ENCODE measurements at places on chromosomes 7 and 10. TPM values are rescaled to one million over a fixed set of nuclear protein-coding genes. Genes with fewer than 3 reads are reported as not detected.

DNA sequence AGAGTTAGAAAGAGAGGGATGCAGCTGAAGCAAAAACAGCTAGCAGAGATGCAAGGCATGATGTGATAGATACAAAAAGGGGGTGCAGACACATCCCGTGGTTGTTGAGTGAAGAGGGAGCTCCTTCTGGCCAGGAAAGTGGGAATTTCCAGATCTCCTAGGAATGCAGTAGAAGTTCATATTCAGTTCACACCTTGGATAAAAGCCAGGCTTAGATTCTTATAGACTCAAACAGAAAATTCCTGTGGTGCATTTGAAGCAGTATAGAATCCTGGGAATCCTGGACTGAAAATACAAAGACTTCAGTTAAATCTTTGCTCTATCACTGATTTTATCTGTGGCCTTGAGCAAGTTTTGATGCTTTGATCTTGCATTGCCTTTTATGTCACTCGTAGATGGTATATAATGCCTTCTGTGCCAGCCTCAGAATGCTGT is 33.9 kb downstream of the SGPL1 start:
- H3K36me3 ChIP-seq, result peaks cover 45% of the 10 kb centered on the region
- no peak overlapping the region for H3K27ac ChIP-seq
- H3K4me1 ChIP-seq, result peaks cover 7% of the 10 kb centered on the region

GRCh38 chr10:54587971-54588370 is 213.1 kb downstream of the PCDH15 start:
- DNase-seq, result no peak
- H3K4me3 ChIP-seq, result no peak overlapping the region
- H3K27ac ChIP-seq, result no peak overlapping the region
- no peaks in the 10 kb centered on the region for H3K4me1 ChIP-seq
- no peaks in the 10 kb centered on the region for H3K27me3 ChIP-seq
- H3K36me3 ChIP-seq, result no peaks in the 10 kb centered on the region

- peaks cover 9% of the 10 kb centered on the region for H3K36me3 ChIP-seq
- H3K27me3 ChIP-seq, result no peaks in the 10 kb centered on the region
- no peak for DNase-seq
- peak overlapping the region; percentile 91 for H3K27ac ChIP-seq
Measured at GRCh38 chr10:6162589-6163356, 40.0 kb upstream of the PFKFB3 start.

DNA sequence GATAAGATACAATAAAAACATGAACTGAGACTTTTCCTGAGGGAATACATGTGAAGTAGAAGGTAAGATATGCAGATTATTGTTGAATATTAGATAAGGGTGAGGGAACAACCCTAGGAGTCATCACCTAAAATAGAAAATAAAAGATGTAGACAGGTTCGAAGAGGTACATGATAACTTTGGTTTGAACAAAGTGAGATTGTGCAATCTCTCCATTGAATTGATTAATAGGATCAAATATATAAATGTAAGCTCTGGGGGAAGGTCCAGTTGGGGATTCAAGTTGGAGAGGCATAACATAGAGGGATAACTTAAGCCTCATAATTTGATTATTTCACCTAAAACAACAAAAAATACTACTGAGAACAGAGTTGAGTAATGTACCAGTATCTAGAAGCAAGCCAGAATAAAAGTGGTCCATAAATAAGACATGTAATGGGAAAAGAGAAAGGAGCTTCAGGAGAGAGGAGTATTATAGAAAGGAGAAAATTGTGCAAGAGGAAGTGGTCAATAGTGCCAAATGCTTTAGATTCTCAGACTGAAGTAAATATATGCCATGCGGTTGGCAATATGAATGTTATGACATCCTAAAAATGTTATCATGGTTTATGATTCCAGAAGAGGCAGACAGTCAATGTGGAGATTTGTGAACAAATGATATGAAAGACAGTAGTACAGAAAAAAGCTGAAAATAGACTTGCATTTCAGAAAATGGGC is 282.3 kb upstream of the CHRM2 start:
- no peaks in the 10 kb centered on the region for H3K36me3 ChIP-seq
- no peaks in the 10 kb centered on the region for H3K4me1 ChIP-seq
- H3K27ac ChIP-seq, result no peak overlapping the region
- DNase-seq, result no peak
- no peaks in the 10 kb centered on the region for H3K27me3 ChIP-seq

DNA sequence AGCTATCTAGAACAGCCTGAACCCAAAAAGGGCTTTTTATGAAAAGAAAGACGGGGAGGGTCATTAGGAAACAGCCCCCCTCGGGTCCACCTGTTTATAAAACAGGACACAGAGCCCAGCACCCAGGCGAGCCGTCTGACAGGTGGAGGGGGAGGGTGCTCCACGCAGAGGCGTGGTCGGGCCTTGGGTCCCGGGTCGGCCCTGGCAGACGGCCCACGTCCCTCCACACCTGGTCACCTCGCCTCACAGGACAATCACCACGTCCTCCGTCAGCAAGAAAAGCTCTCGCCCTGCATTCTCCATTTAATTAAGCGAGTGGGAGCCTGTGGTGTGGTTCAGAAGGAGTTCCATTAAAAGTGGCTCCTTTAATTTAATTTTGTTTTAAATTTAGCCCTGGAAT is 42.3 kb upstream of the FOXL3 start:
- H3K27me3 ChIP-seq, result no peaks in the 10 kb centered on the region
- H3K36me3 ChIP-seq, result peaks cover 64% of the 10 kb centered on the region
- no peaks in the 10 kb centered on the region for H3K4me1 ChIP-seq
- no peak overlapping the region for H3K4me3 ChIP-seq
- no peak overlapping the region for H3K27ac ChIP-seq
- DNase-seq, result no peak

- DNase-seq, result no peak
- H3K36me3 ChIP-seq, result no peaks in the 10 kb centered on the region
- no peak overlapping the region for H3K4me3 ChIP-seq
- no peaks in the 10 kb centered on the region for H3K27me3 ChIP-seq
Measured at GRCh38 chr7:22586786-22587140, 86.8 kb upstream of the STEAP1B start.

- H3K27ac ChIP-seq, result no peak overlapping the region
- H3K4me3 ChIP-seq, result no peak overlapping the region
- no peaks in the 10 kb centered on the region for H3K27me3 ChIP-seq
- DNase-seq, result no peak
- no peaks in the 10 kb centered on the region for H3K4me1 ChIP-seq
Measured at GRCh38 chr10:64873088-64873487, 1351.9 kb downstream of the REEP3 start.

DNA sequence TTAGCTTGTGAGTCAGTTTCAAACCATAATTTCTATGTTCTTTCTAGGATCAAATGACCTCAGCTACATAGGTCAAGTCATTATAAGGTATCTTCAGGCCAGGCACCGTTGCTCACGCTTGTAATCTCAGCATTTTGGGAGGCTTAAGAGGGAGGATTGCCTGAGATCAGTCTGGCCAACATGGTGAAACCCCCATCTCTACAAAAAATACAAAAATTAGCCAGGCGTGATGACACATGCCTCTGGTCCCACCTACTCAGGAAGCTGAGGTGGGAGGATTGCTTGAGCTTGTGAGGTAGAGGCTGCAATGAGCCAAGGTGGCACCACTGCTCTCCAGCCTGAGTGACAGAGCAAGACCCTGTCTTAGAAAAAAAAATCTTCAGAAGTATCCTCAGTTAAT is 362.3 kb downstream of the GATA3 start:
- no peaks in the 10 kb centered on the region for H3K27me3 ChIP-seq
- no peak for DNase-seq
- H3K4me3 ChIP-seq, result no peak overlapping the region
- no peaks in the 10 kb centered on the region for H3K4me1 ChIP-seq
- no peak overlapping the region for H3K27ac ChIP-seq

GRCh38 chr7:2687881-2688318 is at the start of gene AMZ1:
Gene AMZ1 (plus strand): TSS chr7:2688202. CDS start chr7:2700452, 12,250 bp downstream.
- H3K27me3 ChIP-seq, result no peaks in the 10 kb centered on the region
- peaks cover 4% of the 10 kb centered on the region for H3K4me1 ChIP-seq
- no peaks in the 10 kb centered on the region for H3K36me3 ChIP-seq
- peak within 1 kb of the TSS; percentile 62 for H3K4me3 ChIP-seq

- no peak overlapping the region for H3K4me3 ChIP-seq
- H3K27me3 ChIP-seq, result no peaks in the 10 kb centered on the region
- DNase-seq, result no peak
- peak overlapping the region; percentile 68 for H3K27ac ChIP-seq
- no peaks in the 10 kb centered on the region for H3K36me3 ChIP-seq
- peaks cover 5% of the 10 kb centered on the region for H3K4me1 ChIP-seq
Measured at GRCh38 chr10:4066581-4067390, 281.8 kb upstream of the KLF6 start.

- no peak for DNase-seq
- H3K27me3 ChIP-seq, result no peaks in the 10 kb centered on the region
- no peak overlapping the region for H3K27ac ChIP-seq
- no peaks in the 10 kb centered on the region for H3K4me1 ChIP-seq
- H3K36me3 ChIP-seq, result no peaks in the 10 kb centered on the region
- H3K4me3 ChIP-seq, result no peak overlapping the region
Measured at GRCh38 chr10:7033031-7033430, 377.8 kb downstream of the SFMBT2 start.

- no peaks in the 10 kb centered on the region for H3K27me3 ChIP-seq
- H3K36me3 ChIP-seq, result no peaks in the 10 kb centered on the region
- no peak for DNase-seq
- H3K4me1 ChIP-seq, result no peaks in the 10 kb centered on the region
- no peak overlapping the region for H3K4me3 ChIP-seq
Measured at GRCh38 chr7:152341039-152341913, 94.5 kb downstream of the KMT2C start.

DNA sequence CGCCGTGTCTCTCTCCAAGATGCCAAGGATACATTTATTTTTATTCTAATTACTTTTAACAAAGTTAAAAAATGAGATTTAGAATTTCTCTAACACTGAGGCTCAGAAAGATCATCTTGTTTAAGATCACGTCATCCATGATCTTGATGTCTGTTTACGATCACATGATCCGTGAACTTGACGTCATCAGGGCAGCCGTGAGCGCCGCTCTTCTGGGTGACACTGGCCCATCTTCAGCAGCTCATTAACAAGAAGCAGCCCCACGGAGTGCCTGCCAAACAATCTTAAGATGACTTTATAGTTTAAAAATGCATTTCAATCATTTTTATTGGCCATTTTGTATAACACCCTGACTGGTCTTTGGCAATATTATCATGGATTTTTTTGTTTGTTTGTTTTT is 291.1 kb upstream of the PRKCQ start:
- H3K36me3 ChIP-seq, result no peaks in the 10 kb centered on the region
- DNase-seq, result no peak
- H3K27ac ChIP-seq, result no peak overlapping the region
- no peaks in the 10 kb centered on the region for H3K27me3 ChIP-seq
- no peak overlapping the region for H3K4me3 ChIP-seq
- no peaks in the 10 kb centered on the region for H3K4me1 ChIP-seq

DNA sequence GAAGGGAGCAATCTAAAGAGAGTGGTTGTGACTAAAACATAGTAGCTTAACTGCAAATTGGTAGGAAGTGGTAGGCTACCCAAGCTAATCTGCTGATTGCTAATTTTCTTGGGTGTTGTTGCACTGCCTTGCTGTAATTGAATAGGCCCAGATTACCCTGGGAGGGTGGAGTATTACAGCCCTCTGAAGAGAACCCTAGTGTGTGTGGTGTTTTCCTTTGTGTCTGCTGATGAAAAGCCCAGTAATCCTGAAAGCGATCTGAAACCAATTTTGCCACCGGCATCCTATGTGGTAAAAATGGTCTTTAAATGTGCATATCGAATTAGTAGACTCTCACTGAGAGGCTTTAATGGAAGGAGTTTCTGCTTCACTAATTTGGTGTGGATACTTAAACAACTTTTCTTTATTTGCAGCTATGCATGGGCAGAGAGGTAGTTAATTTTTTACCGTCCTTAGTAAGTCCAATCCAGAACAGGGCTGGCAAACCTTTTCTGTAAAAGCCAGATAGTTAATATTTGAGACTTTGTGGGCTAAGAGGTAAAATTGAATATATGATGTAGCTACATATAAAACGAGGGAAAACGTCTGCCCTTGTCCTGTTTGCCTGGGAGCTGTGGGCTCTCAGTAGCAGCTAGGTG is 92.5 kb downstream of the CSTF2T start:
- H3K36me3 ChIP-seq, result no peaks in the 10 kb centered on the region
- no peaks in the 10 kb centered on the region for H3K4me1 ChIP-seq
- no peaks in the 10 kb centered on the region for H3K27me3 ChIP-seq
- DNase-seq, result no peak
- H3K27ac ChIP-seq, result no peak overlapping the region

- no peaks in the 10 kb centered on the region for H3K4me1 ChIP-seq
- H3K36me3 ChIP-seq, result no peaks in the 10 kb centered on the region
- no peak overlapping the region for H3K4me3 ChIP-seq
- no peak overlapping the region for H3K27ac ChIP-seq
Measured at GRCh38 chr10:83541046-83541445, 598.3 kb upstream of the GHITM start.

DNA sequence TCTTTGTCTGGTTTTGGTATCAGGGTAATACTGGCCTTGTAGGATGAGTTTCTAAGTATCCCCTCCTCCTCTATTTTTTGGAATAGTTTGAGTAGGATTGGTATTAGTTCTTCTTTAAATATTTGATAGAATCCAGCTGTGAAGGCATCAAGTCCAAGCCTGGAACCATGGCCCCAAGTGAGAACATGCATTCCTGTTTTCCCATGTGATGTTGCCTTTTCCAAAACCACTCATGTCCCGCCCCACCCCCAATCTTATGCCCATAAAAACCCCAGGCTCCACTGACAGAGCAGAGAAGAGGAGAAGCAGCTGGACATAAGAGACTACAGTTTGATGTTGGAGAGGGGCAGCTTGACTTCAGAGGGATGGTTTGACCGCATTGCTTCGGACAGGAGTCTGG is 71.2 kb downstream of the MINPP1 start:
- no peak overlapping the region for H3K27ac ChIP-seq
- no peak for DNase-seq
- H3K4me3 ChIP-seq, result no peak overlapping the region
- no peaks in the 10 kb centered on the region for H3K27me3 ChIP-seq

DNA sequence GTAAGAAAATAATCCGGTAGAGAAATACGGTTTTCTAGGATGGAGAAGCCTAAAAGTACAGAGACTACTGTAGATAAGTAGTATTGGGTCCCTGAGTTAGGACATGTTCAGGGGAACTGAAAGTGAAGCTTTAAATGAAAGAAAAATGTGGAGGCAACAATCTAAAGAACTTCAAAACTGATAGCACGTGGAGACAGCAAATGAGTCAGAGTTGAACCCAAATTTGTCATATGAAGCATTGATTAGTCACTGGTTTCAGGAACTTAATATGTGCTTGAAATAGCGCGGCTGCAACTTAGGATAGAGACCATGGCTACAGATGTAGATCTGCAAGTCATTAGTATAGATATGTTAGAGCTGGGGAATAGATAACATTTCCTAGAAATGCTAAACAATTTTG is 1138.6 kb upstream of the SORCS1 start:
- H3K4me1 ChIP-seq, result no peaks in the 10 kb centered on the region
- H3K36me3 ChIP-seq, result no peaks in the 10 kb centered on the region
- no peak overlapping the region for H3K27ac ChIP-seq

- H3K27me3 ChIP-seq, result no peaks in the 10 kb centered on the region
- H3K4me1 ChIP-seq, result no peaks in the 10 kb centered on the region
- H3K27ac ChIP-seq, result no peak overlapping the region
Measured at GRCh38 chr10:2342206-2342605, 604.9 kb upstream of the ADARB2 start.

Gene FAM241B
- total RNA-seq, result not detected

Gene THSD7A
- 10.1 TPM for total RNA-seq

Gene OSBPL3
- total RNA-seq, result 0.96 TPM

Gene PAPSS2
- total RNA-seq, result 14.8 TPM

Gene RPP30
- 141 TPM for total RNA-seq

Gene TLX1
- total RNA-seq, result not detected

Gene RASSF4
- total RNA-seq, result 40.0 TPM

Gene LLCFC1
- total RNA-seq, result not detected

Gene MCM10
- 0.11 TPM for total RNA-seq

Gene TRPV5
- total RNA-seq, result not detected

Gene NME8
- total RNA-seq, result 0.96 TPM

Gene MOGAT3
- total RNA-seq, result not detected

Gene GRM8
- total RNA-seq, result not detected

Gene ATOH7
- total RNA-seq, result not detected

Gene HABP2
- not detected for total RNA-seq

Measured in ascending aorta (tissue), 2 donors.